ENCODE measurements at places on chromosomes 7 and 10.

DNA sequence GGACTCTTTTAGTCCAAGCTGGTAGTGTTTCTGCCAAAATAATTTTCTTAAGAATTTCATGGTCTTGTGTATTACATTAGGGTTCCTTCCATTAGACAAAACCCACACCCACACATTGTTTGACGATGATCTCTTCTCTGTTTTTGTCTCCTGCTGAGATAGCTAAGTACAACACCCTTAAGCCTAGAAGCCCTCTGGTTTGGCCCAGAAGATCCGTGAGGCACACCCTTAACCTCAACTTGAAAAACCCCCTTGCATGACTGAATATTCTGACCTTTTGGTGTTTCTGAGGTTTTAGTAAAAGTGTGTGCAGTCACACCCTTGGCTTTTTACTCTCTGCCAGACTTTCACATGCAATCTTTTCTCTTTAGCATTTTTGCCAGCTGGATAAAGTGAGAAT, 29.3 kb upstream of the ERCC6 start:
- no peak for DNase-seq

- no peak for DNase-seq
Observed at GRCh38 chr10:75253281-75254220, 17.8 kb upstream of the COMTD1 start.

GRCh38 chr7:128304212-128304611, 39.5 kb downstream of the RBM28 start:
- DNase-seq, result no peak

DNA sequence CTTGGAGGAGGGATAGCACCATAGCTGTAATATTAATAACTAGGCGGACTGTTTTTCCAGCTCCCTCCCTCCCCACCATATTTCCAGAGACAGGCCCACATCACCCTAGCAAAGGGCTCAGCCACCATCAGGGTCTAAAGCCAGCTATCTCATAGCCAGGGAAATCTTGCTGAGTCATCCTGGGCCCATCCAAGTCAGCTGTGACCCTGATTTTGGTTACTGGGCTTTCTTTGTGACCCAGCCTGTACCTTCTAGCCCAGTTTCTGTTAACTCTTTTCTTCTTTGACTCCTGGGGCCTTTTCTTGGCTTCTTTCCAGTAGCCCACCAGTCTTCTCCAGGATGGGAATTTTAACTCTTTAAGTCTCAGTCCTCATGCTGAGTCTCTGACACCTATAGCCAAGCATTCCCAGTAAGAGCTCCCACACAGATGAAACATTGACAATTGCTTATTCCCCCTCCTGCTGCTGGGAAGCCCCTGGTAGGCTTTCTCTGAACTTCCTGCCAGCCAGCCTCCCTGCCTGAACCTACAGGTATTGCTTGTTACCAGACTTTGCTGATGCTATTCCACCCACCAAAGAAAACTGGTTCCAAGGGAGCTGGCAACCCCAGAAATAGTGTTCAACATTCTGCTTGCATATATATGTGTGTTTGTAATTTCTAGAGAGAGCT, 34.8 kb upstream of the ADO start:
- DNase-seq, result no peak

DNA sequence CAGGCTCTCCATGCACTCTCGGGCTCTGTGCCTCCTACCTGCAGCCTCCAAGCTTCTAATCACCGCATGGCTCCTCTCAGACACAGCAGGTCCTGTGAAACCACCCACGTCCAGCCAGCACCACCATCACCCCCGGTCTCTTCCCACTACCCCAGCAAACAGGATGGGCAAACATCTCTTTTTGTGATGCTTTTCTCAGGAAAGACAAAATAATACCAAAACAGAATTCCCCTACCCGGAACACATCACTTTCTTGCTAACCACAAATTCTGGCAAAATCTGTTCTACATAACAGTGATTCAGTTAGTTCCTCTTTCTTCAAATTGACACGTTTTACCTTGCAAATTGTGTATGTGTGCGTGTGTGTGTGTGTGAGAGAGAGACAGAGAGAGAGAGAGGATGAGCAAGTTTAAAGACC, 6.5 kb downstream of the SNX8 start:
- no peak for DNase-seq

DNA sequence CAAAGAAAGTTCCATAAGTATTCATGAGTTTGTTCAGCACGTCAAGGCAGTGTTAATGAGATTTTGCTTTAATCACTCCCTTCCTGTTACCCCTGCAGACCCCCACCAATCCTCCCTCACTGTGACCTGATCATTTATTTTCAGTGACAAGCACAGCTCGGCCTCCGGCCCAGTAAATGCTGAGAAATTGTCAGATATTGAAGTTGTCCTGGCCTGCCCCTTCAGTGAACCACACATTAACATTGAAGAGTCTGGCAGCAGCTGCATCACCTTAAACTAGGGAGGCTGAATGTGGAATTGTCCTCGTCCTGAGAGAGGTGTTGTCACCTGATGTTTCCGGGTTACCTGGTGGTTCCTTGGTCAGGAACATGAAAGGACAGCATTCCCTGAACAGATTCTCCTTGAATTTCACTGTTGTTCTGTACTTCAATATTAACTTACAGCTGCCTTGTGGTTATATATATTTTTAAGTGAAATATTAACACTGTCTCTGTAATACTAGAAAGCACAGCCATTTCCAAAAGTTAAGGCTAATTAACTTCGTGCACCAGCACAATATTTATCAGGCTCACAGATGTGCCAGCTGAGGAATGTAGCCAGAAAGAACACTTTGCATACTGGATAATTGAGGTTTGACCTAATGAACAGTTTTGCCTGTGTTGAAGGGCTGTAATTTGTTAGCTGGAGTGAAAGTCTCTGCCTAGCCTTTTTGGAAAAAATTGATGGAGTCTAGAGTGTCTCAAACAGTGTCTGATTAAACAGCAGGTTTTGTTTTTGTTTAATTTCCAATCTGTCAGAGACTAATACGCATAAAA, 265.3 kb downstream of the HDAC9 start:
- no peak for DNase-seq

- peak; percentile 56 for DNase-seq
Observed at GRCh38 chr7:100369105-100369504, 4.2 kb upstream of the PILRA start.

DNA sequence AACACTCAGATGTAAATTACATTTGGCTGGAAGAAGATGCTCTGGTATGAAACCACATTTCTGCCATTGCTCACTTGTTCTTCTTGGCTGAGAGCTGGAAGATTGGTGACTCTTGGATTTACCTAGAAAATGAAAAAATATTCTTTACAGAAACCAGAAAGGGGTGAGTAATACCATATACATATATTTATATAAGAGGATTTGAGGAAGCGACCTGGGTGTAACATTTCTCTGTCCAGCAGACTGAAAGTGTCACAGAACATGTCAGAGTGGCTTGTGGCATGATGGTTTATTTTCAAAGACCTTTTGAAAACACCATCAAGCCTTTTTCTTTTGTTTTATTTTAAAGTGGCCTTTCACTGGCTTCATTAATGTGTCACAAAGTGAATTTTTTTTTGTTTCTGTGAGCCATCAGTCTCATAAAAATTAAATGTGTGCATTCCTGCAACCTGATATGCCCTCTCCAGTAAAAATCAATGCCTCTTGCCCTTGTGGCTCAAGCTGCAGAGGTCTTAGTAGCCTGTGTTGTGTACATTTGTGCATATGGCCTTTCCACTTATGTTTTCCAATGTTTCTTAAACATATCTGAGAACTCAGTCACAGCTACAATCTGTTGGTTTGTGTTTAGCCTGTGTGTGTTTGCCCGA, 23.5 kb downstream of the CREB5 start:
- DNase-seq, result no peak

DNA sequence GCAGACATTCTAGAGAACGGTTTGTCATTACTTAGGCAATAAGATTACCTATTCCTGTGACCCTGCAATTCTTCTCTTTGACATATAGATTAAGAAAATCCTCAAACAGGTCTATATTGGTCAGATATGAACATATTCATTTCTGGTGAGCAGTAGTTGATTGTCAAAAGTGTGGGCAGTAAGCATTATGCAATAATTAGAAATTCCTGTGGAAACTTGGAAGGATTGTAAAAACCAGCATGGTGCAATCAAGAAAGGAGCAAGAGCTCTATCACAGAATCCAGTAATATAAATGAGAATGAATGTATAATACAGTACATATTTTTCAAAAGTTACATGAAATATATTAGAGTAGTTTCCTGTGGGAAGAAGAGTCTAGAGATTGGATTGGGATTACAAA, 406.5 kb downstream of the SUGCT start:
- DNase-seq, result no peak

- DNase-seq, result no peak
Observed at GRCh38 chr7:48350515-48350914, 179.3 kb downstream of the ABCA13 start.

DNA sequence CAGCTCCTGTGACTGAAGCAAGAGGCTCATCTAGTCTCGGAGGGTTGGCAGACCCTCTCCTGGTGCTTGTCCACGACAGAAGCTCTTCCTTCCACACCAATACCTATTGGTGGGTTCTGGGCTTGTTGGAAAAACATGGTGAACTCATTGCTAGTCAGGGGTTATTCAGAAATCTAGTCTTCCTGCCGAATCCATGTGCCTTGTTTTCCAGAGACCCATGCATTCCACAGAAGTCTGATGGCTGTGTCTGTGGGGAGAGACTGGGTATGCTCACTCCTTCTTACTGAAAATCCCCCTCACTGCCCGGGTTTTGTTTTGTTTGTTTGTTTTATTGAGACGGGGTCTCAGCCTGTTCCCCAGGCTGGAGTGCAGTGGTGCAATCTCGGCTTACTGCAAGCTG, 138.3 kb downstream of the DNAJB6 start:
- DNase-seq, result no peak

DNA sequence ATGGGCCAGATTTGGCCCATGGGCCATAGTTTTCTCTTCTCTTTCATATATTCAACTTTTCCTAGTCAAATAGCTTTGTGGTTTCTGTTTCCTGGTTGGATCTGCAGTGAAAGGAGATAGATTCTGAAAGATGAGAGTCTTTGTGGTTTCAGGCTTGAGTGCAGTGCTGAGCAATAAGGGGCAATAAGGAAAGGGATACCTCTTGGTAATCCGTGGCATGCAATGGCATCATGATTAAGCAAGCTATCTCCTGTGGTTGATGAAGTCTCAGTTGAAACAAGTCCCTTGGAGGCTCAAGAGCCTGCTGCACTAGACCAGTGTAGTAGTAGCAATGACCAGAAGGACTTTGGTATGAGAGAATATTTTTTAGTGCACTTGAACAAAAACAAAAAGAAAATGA, 187.7 kb upstream of the CNTNAP2 start:
- no peak for DNase-seq

- no peak for DNase-seq
Observed at GRCh38 chr7:153532326-153532725, 519.9 kb upstream of the DPP6 start.

- DNase-seq, result no peak
Observed at GRCh38 chr7:151046603-151047573, 1.4 kb upstream of the ASIC3 start.

DNA sequence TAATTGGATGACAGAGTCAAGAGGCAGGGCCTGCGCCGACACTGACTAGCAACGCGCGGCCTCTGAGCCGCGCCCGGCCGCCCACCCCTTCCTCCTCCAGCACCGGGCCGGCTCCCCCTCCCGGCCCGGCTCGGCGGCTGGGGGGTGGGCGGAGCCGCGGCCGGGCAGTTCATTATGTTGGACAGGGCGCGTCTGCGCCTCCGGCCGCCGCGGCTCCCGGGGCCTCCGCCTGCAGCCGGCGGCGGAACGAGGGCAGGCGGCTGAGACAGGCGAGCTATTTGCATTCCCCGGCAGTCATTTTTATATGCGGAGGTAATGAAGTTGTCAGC, 106.7 kb downstream of the SNX10 start:
- peak; percentile 87 for DNase-seq

DNA sequence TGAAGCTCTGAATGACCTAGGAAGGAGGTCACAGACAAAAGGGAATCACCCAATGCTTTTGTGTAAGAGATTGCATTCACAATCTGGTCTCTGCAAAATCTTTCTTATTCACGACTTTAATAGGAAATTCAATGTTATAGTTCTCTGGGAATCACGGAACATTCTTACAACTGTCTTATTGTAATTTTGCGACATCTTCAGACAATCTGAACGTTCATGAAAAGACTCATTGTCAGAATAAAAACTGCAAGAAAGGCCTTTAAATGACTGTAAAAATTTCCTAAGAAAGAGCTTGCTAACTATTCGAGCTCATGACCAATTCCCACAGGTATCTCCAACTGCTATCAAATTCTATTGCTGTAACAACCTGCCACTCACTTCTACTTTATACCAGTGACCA, 130.7 kb downstream of the DGKI start:
- DNase-seq, result no peak

DNA sequence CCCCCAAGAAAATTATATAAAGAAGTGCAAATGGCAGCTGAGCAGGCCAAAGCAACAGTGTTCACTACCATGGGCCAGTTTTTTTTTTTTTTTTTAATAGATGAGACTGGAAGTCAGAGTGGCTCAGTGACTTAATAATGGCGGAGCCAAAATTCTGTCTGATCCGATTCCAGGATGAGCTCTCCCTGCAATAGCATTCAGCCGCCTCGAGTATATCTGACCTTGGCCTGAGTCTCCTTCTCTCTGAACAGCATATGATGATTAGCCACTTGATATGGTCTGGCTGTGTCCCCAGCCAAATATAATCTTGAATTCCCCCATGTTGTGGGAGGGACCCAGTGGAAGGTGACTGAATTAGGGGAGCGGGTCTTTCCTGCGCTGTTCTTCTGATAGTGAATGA, 76.7 kb upstream of the PRLHR start:
- DNase-seq, result no peak

DNA sequence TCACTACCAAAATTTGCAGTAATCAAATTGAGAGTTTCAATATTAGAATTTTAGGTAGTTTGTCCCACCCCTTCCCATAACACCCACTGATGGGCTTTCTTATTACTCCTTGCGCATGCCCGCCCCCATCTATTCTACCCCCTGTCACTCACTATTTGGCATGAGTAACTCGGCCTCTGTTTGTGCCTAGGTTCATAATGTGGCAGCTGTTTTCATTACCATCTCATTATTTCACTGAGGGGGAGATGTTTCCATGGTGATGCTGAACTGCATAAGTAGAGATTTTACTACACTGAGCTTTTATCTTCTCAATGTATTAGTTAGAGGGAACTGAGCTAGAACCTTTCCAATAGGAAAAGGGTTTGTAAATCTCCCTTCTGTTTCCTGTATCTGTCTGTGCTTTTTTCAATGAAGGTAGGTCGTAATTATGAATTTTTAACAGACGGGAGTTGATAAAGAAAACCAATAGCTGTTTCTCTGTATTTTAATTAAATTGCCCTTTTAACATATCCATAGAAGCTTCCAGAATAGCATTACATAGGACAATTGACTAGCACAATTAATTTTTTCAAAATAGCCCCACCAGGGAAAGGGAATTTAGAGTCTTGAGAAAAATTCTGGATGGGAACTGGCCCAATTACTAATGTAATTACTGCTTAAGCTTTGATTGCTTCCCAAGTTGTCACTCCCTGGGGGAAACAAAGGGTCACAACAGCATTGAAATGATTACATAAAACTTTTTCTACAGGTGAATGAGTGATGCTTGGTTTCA, 33.4 kb downstream of the PRPS1L1 start:
- no peak for DNase-seq

GRCh38 chr7:137879357-137880158, 32.8 kb upstream of the DGKI start:
- no peak for DNase-seq
